ENCODE measurements at places on chromosomes 5 and 9.

DNA sequence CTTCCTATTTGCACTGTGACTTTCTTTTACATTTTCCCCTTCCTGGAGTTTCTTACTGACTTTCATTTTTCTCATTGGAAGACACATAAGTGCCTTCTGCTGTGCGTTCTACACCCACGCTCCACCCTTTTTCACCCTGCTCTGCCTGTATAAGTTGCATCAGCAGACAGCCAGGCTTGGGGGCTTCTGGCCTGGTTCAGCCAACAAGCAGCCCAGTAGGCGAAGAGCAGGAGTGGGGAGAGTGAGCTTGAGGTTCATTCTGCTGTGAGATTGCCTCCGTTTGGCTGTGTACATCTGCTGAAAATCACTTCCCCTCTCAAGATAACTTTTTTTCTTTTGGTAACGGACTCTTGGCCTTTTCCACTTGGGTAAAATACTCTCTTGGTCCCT, 38.4 kb downstream of the RASGRF2 start:
- DNase-seq: peak; percentile 7

DNA sequence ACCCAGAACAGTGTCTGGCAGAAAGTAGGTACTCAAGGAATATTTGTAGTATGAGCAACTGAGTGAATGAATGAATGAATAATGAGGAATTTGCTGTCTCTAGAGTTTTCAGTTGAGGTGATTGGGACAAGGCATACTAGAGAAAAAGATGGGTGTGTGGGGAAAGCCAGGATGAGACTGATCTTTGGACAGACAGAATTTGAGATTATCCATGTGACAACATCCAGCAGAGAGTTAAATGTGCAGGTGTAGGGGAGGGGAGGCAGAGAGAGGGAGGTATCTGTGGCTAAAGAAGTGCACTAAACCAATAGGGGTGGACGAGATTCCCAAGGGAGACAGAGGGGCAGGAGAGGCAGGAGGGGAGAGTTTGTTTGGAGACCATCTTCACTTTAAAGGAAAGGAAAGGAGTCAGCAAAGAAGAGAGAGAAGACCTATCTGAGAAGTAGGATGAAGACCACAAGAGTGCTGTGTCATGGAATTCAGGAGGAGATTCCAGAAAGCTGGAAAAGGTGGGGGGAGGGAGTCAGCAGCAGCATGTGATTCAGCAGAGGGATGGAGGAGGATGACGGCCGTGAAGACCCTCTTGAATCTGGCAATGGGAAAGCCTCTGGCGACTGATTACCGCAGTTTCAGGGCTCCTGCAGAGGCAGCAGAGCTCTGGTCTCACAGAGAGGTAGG, 3.2 kb downstream of the CPLX2 start:
- no peak for DNase-seq

GRCh38 chr9:117704024-117704575, at the start of gene TLR4:
TSS of gene TLR4 (plus strand) at chr9:117704403. CDS start at chr9:117704473, 70 bp downstream.
- peak; percentile 85 for DNase-seq

DNA sequence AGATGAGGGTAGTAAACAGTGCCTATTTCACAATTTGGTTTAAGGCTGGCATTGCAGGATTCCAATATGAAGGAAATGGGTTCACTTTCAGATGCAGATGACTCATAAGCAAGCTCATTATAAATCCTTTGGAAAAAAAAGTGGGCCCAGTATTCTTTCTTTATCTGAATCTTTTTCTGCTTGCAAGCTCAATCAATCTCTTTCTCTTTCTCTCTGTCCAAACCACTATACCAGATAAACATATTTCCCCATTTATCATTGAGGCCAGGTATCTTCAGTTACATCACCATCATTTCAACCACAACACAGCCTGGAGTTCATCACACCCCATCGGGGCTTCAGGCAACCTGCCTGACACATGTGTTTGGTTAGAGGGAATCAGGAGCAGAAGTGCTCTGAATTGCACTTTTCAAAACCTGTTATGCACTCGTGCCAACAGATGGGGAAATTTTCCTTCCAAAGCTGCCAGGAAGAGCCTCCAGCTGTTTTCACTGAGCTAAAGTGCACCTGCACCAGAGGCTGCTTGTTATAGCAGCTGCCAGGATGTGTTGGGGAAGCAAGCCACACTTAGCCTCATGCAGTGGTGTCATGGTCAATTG, 30.0 kb upstream of the MAMDC2 start:
- DNase-seq: peak; percentile 82

DNA sequence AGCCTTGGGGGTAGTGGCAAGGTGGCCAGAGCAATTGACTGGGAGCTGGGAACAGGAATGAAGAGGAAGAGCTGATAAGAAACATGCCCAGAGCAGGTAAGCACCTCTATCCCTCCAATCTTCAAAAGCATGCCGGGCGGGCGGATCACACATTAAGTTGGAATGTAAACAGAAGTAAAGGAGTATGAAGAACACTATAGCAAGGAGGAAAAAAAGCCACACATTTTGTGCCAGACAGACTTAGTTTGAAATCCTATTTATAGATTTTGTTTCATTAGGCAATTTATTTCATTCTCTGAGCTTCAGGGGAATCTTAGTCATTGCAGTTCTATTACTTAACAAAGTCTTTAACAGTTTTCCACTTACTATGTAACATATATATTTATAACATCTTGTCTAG, 173.9 kb upstream of the TNC start:
- DNase-seq: no peak
